ENCODE measurements at places on chromosomes 7 and 10.

GRCh38 chr10:48982584-48982983 is 42.9 kb upstream of the LRRC18 start:
- no peak for DNase-seq

DNA sequence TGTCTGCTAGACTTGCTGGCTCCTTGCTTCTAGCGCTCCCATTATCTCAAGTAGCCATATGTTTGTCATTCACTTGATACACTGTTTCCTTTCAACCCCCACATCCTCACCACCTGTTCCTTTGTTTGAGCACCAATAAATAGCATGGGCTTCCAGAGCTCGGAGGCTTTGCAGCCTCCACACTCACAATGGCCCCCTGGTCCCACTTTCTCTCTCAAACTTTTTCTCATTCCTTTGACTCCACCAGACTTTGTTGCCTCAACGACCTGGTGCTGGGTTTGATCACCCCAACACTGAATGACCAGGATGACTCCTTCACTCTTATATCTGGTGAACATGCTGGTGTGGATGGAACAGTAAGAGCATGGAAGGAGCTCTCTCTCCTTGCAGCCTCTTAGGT is 114.5 kb upstream of the TRIM24 start:
- no peak for DNase-seq

- no peak for DNase-seq
Observed at GRCh38 chr7:116614499-116615262, 57.3 kb upstream of the MET start.

DNA sequence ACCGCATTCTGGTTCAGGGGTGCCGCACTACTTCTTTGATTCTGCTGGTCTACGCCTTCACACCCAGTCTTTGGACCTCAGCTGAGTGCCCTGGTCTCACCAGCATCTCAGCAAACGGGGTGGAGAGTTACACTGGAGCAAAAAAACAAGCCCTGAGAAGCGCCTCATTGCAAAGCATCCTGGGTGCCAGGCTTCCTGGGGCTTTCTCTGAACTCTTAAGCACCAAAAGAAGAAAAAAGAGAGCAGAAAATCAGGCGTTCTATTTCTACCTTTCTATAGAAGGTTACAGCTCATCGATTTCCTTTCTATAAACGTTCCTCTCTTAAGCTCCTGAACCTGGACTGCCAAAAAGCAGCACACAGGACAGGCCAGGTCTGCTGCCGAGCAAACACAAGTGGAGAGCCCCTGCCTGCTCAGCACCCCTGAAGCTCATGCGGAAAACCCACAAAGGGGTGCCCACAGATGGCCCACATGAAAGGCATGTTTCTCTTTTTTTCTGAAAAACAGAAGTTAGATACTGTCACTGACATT is 217.9 kb downstream of the SFMBT2 start:
- no peak for DNase-seq

DNA sequence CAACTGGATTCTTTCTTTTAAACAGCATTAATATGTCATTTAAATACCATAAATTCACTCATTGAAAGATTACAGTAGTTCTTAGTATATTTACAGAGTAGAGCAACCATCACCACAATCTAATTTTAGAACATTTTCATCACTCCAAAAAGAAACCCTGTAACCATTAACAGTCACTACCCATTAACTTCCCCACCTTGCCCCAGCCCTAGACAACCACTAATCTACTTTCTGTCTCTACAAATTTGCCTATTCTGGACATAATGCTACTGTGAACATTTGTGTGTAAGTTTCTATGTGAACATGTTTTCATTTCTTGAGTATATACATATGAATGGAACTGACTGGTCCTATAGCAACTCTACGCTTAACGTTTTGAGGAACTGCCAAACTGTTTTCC is 42.4 kb downstream of the P4HA1 start:
- no peak for DNase-seq

- no peak for DNase-seq
Observed at GRCh38 chr10:11012421-11013295, 5.0 kb upstream of the CELF2 start.

- no peak for DNase-seq
Observed at GRCh38 chr10:129694691-129695243, 227.7 kb downstream of the MGMT start.

GRCh38 chr7:106201164-106201563 is 83.6 kb downstream of the NAMPT start:
- DNase-seq: no peak
